ENCODE measurements at places on chromosomes 12 and 14. TPM values are rescaled to one million over a fixed set of nuclear protein-coding genes. Genes with fewer than 3 reads are reported as not detected.

IL23A gene
- 0.55 TPM for polyA plus RNA-seq

APOF gene
- 0.24 TPM for polyA plus RNA-seq

CFAP54 gene
- polyA plus RNA-seq = 0.08 TPM

MTA1 gene
- 11.8 TPM for polyA plus RNA-seq

VRTN gene
- not detected for polyA plus RNA-seq

DNM1L gene
- polyA plus RNA-seq = 78.1 TPM

TMEM121 gene
- not detected for polyA plus RNA-seq

SDS gene
- 41.2 TPM for polyA plus RNA-seq

SIX1 gene
- polyA plus RNA-seq = 0.24 TPM

PTPRR gene
- polyA plus RNA-seq = 0.51 TPM
